ENCODE measurements at places on chromosomes 3 and 15.

DNA sequence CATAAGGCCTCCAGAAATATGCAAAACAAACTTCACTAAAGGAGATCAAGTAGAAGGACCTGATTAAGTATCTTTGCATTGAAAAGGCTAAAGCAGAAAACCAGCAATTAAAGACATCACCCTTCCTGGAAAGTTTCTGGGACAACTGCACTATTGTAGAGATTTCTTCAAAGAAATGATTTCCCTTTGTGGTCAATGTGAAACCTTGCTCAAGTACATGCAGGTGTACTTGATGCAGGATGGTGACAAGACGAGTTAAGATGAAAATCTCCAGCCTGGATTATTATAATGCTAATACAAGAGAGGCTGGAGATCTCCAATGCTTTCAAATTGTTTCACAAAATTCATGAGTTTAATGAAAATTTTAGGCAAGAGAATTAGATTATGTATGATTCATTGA lies 208.4 kb downstream of the TIGIT start:
- no peak for DNase-seq

DNA sequence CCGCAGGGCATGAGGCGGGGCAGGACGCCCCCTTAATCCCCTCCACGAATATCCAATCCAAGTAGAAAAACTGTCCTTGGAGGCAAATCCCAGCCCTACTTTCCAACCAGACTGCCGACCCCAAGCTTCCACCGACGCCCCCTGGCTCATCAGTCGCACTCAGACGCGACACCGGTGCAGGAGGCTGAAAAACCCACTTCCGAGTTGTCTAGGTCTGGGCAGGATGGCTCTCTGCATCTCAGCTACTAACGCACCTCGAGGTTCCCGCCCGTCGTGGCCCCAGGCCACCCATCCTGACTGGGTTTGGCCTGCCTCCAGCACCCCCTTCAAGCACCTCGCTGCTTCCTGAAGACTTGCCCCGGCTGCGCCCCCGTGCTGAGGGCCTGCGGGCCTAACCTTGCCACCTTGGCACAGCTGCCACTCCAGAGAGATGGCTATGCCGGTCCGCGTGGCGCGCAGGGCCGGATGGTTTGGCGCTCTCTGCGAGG lies 15.5 kb downstream of the RGMA start:
- DNase-seq, result no peak

DNA sequence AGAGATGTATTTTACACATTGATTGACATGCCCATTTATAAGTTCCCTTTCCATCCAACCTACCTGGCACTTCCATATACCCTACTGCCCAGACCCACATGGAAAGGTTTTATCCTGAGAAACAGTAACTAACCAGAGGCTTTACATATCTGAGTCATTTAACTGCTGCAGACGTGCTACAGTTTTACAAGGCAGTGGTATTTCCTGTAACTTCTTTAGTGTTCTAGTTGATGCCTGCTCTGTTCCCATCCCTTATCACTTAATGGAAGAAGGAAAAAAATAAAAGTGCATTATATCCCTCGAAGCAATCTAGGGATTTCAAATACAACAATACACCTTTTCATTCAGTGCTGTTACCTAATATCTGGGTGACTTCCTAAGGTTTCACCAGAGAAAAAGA lies 107.1 kb downstream of the TMCO5A start:
- peak; percentile 86 for DNase-seq

DNA sequence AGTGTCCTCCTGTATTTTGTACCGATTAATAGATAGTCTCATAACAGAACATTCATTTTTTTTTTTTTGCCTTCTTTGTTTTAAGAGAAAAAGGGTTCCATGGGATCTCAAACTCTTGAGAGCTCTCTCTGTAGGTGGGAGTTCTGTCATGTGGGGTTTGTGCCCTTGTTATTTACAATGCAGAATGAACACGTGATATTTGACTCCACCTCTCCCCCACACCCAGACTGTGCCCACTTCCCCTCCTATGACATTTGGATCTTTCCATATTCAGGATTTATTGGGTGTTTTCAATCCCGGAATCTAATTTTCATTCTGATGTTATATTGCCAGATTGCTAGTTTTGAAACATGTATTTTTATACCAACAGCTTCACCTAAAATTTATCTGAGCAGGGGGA lies 49.5 kb downstream of the ARPP21 start:
- no peak for DNase-seq

GRCh38 chr15:62951481-62951880 lies 91.1 kb upstream of the TPM1 start:
- DNase-seq, result no peak

DNA sequence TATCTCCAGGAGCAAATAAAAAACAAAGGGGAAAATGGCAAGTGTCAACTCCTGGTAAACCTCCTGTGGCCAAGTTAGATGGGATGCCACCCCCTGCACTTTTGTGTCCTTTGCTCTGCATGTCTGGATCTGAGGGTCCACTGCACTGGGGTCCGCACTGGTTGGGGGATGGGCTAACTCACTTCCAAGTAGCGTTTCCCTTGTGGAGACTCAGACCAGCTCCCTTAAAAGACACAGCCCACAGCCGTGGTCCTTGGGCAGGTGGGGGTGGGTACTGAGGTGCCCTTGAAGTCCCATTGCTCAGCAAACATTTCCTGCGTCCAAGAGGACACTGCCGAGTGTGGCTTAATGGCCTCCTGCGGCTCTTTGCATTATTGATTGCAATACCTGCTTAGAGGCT lies 188.2 kb downstream of the MEGF11 start:
- no peak for DNase-seq
